ENCODE measurements at places on chromosomes 2 and 18.

GRCh38 chr2:157835425-157835824, 40.7 kb downstream of the ACVR1 start:
- DNase-seq, result no peak

DNA sequence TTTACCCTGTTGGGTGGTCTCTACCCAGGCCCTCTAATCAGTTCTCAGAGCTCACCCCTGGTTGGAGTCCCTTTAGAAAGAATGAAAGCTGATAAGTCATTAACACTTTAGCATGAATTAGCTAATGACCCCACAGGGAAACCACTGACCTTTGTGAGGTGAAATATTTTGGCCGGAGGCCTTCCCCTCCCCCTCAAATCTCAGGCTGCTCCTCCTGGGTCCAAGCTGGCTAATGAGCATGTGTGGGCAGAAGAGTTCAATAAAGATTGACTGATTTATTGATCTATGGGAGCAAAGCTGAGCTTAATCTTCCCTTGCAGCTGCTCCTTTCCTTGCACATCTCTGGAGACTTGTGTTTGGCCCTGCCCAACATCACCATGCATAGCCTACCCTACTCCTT, 78.8 kb upstream of the CCDC85A start:
- DNase-seq, result no peak

- no peak for DNase-seq
Measured at GRCh38 chr18:49486134-49486533, 900 bp downstream of the C18orf32 start.

DNA sequence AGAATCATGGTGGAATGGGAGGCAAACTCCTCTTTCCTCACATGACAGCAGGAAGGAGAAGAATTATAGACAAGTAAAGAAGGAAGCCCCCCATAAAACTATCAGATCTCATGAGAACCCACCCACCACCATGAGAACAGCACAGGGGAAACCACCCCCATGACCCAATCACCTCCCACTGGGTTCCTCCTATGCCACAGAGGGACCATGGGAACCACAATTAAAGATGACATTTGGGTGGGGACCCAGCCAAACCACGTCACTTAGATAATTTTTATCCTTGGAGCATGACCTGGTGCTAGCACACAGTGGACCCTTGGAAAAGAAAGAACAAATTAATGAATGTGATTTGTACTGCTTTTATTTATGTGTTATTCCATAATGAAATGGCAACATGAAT, 188.6 kb upstream of the NCKAP5 start:
- no peak for DNase-seq

- no peak for DNase-seq
Measured at GRCh38 chr18:47737198-47737830, 193.1 kb downstream of the SMAD2 start.

- no peak for DNase-seq
Measured at GRCh38 chr2:9821805-9822445, 21.3 kb upstream of the TAF1B start.

DNA sequence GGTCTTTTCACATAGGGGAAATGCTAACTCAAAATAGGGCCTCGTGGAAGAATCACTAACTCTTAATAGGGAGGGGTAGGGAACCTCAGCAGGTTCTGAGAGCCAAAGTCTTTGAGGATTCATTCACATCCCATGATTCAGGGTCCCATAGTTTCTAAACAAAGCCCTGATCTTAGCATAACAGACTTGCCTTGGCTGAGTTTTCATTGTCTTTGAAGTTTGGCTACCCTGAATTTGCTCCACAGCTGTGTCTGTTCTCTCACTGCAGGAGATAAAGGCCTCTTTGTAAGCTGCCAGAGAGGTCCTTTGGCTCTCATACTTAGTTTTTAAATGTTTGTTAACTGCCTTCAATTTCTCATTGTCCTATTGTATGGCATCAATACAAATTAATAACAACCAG, 54.5 kb downstream of the ZDBF2 start:
- no peak for DNase-seq

- no peak for DNase-seq
Measured at GRCh38 chr2:217249121-217250012, 389.5 kb upstream of the TNP1 start.

DNA sequence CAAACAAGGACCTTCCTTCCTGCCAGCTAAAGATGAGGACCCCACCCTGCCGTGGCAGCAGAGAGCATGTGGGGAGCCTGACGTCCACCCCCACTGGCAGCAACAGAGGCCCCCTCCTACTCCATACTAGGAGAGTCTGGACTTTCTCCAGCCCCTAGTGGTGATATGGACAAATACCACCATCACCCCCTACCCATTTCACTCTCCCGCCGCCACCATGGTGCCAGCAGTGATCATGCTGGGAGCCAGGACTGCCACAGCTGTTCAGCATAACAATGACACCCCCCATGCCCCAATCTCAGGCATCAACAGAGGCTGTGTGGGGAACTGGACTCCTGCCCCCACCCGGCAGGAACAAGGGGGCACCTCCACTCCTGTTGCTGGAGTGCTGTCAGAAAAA, 42.7 kb upstream of the ATP9B start:
- no peak for DNase-seq

DNA sequence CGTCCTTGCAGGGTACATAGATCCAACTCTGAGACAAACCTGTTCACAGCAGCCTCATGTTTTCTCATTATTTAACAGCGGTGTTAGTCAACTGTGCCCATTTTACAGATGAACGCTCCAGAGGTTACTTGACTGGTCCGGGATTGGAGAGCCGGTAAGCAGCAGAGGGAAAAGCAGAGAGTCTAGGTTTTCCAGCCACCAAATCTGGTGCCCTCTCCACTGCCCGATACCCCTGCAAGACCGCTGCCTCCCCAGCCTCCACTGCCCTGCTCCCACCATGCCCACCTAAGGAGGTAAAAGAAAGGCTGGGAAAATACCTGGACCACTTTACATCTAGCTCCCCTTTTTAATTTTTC, 51.5 kb downstream of the EIPR1 start:
- DNase-seq, result no peak

GRCh38 chr18:47881752-47882455, 48.6 kb downstream of the SMAD2 start:
- DNase-seq, result no peak

GRCh38 chr2:59853032-59853431, 700.4 kb downstream of the BCL11A start:
- DNase-seq, result no peak

DNA sequence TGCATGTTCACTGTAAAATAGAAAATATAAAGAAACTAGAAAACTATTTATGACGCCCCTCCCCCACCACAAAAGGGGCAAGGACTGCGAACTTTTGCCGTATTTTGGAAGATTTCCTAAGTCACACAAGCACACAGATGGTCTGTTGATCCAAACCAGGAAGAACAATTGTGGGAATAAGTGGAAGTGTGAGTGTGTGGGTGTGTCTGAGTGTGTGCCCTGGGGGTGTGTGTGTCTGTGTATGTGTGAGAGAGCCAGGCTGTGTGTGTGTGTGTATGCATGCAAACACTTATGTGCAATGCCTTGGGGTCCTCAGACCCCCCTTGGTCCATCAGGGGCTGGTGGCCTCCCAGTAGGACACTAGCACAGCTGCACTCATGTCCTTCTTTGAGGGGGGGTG, 43.1 kb downstream of the HPCAL1 start:
- no peak for DNase-seq

- DNase-seq, result no peak
Measured at GRCh38 chr2:226865273-226865672, 29.4 kb downstream of the RHBDD1 start.

GRCh38 chr2:241649927-241650326, 12.4 kb downstream of the ATG4B start:
- no peak for DNase-seq

GRCh38 chr2:149595056-149595963, 7.7 kb upstream of the MMADHC start:
- DNase-seq, result no peak

DNA sequence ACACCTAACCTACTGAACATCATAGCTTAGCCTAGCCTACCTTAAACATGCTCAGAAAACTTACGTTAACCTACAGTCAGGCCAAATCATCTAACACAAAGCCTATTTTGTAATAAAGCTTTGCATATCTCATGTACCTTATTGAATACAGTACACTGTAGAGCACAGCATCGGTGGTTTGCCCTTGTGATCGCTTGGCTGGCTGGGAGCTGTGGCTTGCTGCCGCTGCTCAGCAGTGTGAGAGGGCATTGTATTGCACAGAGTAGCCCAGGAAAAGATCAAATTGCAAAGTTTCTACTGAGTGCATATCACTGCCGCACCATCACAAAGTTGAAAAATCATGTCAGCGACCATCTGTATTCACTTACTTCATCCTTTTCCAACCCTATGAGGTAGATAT, 62.3 kb upstream of the NCK2 start:
- no peak for DNase-seq

DNA sequence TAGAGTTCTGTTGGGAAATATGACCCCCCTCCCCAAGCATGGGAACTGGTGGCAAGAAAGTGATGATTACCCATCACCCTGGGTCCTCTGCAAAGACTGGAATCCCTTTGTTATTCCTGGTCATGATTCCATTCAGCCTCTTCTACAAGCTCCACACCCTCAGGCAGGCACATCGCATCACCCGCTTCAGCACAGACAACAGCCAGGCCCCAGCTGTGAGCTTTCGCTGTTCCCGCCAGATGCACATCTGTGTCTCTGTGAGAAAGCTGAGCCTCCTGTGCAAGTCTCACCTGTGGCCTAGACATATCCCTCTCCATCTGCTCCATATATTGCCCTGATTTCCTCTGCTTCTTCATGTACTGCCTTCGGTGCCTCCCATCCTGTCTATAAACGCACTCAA, 368.0 kb upstream of the RAB6C start:
- no peak for DNase-seq

- DNase-seq, result no peak
Measured at GRCh38 chr2:144692661-144693060, 172.7 kb upstream of the ZEB2 start.

DNA sequence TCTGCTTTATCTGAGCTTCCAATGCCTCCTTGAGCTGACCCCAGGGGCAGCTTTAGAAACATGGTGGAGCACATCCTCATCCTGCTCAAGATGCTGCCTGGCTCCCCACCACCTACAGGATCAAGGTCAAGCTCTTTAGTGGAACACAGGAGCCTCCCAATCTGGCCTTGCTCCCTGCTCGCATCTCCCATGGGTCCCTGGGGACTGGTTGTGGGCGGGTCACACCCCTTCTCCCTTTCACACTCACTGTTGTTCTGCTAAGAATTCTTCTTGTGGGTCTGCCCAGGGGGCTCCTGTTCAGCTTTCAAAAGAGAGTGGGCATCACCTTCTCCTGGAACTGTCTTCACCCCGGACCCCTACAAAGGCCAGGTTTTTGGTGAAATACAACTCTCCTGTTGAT, 8.4 kb upstream of the NT5DC4 start:
- DNase-seq, result no peak

DNA sequence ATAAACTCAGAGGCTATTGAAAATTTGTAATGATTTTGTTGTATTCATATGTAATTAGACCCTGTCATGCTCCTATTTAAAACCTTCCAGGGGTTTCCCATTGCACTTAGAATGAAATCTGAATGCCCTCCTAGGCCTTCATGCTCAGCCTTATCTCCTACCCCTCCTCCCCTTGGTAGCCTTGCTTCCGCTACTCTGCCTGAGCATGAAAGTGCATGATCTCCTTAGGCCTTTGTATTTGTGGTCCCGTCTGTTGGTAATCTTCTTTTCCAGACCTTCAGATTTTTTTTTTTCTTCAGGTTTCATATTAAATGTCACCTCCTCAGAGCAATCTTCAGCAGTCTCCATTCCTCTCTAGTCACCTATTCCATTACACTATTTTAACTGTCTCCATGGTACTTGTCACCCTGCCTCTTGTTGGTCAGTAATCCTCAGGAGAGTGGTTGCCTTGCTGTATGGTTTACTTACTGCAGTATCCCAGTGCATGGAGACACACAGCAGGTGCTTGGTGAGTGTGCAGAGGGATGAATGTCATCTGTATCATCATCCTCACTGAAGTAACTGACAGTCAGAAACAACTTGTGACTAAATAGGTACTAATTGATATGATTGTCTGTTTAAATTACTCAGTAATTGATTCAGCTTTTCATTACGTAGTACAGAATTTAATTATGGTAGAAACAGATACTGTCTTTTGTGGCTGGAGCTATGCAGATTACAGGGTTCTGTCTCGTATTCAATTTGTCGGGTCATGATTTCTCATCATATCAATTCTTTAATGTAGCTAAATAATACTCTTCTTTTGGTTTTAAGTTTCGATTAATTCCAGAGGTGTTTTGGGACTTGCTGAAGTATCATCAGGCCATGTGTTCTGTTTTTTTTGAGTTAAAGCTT, 63.9 kb downstream of the PHLPP1 start:
- DNase-seq, result no peak

DNA sequence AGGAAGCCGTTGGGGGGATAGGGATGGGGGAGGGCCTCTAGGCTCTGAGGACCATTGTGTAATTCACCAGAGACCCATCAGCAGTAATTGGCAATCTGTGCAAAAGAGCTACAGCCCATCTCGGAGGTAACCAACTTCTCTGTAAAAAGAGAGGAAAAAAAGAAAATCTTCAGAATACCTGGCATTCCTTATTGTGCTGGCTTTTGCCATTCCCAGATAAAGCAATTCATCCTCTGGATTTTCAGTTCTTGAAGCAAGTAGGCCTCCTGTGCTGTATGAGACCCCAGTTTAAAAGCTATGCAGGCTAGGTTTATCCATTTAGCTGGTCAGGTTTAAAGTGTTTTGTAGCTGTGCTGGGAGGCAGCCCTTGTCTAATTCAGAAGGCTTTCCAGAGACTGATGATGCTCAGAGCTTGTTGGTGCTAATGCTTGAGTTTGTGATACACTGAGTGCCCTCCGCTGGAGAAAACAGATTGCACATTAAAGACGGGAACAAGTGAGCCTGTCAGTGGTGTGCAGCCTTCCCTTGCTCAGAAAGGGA, at the start of gene LRRTM4:
LRRTM4 (minus strand) TSS at position 446 of the 540 bp plus-strand sequence.
- peak; percentile 64 for DNase-seq

DNA sequence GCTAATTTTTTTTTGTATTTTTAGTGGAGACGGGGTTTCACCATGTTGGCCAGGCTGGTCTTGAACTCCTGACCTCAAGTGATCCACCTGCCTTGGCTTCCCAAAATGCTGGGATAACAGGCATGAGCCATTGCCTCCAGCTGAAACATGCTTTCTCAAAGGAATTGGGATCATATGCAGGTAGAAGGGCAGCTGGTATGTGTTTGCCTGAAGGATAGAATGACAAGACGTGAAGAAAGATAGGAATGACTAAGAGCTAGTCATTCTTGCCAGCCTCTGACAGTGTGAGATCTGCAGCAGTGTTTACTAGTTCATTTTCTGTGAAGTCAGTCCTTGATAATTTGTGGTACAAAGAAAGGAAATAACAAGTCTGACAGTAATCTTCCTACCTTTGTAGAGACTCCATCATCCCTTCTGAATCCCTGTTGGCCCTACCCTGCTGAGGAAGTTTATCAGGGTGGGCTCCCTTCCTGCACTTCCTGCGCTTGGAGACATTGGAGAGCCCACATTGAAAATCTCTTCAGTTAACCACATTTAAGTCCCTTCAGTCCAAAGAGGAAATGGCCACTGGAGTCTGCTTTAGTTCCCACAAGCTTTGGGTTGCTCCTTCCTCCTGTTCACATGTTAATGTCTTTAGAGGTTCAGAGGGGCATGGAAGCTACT, 14.7 kb downstream of the CFLAR start:
- DNase-seq, result no peak

GRCh38 chr2:66080127-66080526, 354.8 kb upstream of the MEIS1 start:
- no peak for DNase-seq

Data from NCI-H2081 (cell line).